GM04504 (cell line): ENCODE measurements at places on chromosomes 4 and X.

DNA sequence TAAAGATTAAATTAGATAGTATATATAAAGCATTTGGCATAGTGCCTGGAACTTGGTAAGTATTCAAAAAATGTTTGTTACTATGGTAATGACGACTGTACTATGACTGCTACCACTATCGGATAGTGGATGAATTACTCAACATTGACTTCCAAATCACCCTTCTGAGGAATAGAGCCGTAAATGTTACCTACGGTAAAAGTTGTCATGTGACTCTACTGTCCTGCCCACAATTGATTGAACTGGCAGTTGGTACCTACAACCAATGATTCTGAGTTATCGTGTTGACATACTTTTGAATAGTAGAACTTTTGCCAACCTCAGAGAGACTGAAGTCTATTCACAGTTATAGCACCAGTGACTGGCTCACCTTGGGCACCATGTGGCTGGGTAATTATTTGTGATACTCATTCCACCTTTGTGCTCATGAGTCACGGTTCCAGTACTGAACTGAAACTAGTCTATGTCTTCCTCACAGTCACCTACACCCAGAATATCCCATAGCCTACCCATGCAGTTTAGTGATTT is 185.5 kb upstream of the PITX2 start:
- no peak for DNase-seq

- DNase-seq: no peak
These were observed 9.2 kb downstream of the PDE6B start for GRCh38 chr4:634599-634985.

- DNase-seq: no peak
These were observed 26.2 kb upstream of the SLC25A6 start for GRCh38 chrX:1417921-1418771.

GRCh38 chr4:171101845-171102244 is 711.4 kb upstream of the GALNTL6 start:
- no peak for DNase-seq

DNA sequence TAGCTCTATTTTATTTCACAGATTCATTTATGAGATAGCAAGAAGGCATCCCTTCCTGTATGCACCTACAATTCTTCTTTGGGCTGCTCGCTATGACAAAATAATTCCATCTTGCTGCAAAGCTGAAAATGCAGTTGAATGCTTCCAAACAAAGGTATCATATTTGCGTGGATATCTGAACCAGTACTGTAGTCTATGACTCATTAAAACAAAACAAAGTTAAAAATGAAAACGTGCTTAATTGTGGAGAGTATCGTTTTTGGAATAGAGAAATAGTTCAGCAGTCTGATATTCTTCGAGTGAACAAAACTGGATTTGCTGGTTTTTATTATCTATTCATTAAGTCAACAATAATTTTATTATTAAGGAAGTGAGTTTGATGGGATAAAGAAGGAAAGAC is 6.3 kb downstream of the AFP start:
- DNase-seq: no peak

DNA sequence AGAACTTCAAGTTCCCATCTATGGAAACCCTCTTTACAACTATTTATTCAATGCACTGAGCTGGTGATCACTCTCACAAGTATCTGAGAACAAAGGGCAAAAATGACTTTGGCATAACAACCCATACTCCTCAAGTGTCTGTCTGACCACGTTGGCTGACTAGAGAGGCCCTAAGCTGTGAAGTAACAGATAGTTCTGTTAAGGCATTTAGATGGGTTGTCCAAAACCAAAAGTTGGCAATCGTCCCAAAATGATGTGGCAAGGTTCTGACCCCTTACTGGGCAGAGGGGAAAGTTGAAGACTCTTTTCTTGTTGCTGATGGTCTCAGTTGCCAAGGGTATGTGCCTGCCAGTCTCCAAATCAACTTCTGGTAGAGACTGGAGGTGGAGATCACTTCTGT is 524.8 kb downstream of the PPARGC1A start:
- DNase-seq: no peak

GRCh38 chr4:75916091-75916661 is 13.9 kb upstream of the PPEF2 start:
- no peak for DNase-seq

DNA sequence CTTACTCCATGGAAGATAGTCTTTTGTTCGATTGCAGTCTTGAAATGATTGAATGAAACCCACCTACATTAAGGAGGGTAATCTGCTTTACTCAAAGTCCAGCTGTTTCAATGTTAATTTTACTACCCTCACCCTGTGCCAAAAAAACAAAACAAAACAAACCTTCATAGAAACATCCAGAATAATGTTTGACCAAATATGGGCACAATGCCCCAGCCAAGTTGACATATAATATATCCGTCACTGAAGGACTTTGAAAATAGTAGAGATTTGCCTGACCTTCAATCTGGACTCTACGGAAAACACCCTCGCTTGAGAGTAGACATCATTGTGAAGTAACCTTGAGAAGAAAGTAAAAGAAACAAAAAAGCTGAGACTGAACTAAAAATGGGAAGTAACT is 550.5 kb upstream of the SMIM31 start:
- DNase-seq: no peak

- no peak for DNase-seq
These were observed 38.8 kb upstream of the TRPC5OS start for GRCh38 chrX:111837197-111837596.

- DNase-seq: no peak
These were observed 12.5 kb downstream of the MORC4 start for GRCh38 chrX:106987488-106987887.

- no peak for DNase-seq
These were observed 5.1 kb downstream of the ANXA3 start for GRCh38 chr4:78556665-78557064.

GRCh38 chr4:99071159-99071558 is 17.4 kb downstream of the ADH5 start:
- no peak for DNase-seq
